ENCODE measurements at places on chromosomes 12 and 14.

GRCh38 chr14:30791522-30792351, 82.6 kb upstream of the COCH start:
- H3K27ac ChIP-seq: no peak overlapping the region
- peaks cover 7% of the 10 kb centered on the region for H3K4me1 ChIP-seq
- H3K4me3 ChIP-seq: no peak overlapping the region
- DNase-seq: no peak
- no peaks in the 10 kb centered on the region for H3K27me3 ChIP-seq
- no peaks in the 10 kb centered on the region for H3K36me3 ChIP-seq

DNA sequence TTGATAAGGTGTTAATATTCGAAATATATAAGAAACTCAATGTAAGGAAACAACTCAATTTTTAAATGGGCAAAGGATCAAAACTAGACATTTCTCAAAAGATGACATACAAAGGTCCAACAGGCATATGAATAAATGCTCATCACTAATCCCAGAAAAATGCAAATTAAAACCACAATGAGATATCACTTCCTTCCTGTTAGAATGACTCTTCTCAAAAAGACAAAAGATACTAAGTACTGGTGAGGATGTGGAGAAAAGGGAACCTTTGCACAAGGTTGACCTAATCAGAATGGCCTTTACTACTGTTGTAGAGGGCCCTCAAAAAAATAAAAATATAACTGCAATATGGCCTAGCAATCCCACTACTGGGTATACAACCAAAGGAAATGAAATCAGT, 383.4 kb downstream of the KCNH5 start:
- H3K36me3 ChIP-seq: no peaks in the 10 kb centered on the region
- DNase-seq: no peak
- peaks cover 38% of the 10 kb centered on the region for H3K4me1 ChIP-seq
- no peaks in the 10 kb centered on the region for H3K27me3 ChIP-seq

- no peaks in the 10 kb centered on the region for H3K36me3 ChIP-seq
- no peak within 1 kb of the TSS for H3K27ac ChIP-seq
- no peaks in the 10 kb centered on the region for H3K4me1 ChIP-seq
These were observed at the start of gene FBLN5 for GRCh38 chr14:91947475-91948184. Gene FBLN5 (minus strand): TSS chr14:91947694. CDS start chr14:91947229, 465 bp downstream.

- H3K4me1 ChIP-seq: no peaks in the 10 kb centered on the region
- no peaks in the 10 kb centered on the region for H3K36me3 ChIP-seq
- DNase-seq: no peak
- no peaks in the 10 kb centered on the region for H3K27me3 ChIP-seq
These were observed 7.6 kb upstream of the STK38L start for GRCh38 chr12:27236498-27236897.

DNA sequence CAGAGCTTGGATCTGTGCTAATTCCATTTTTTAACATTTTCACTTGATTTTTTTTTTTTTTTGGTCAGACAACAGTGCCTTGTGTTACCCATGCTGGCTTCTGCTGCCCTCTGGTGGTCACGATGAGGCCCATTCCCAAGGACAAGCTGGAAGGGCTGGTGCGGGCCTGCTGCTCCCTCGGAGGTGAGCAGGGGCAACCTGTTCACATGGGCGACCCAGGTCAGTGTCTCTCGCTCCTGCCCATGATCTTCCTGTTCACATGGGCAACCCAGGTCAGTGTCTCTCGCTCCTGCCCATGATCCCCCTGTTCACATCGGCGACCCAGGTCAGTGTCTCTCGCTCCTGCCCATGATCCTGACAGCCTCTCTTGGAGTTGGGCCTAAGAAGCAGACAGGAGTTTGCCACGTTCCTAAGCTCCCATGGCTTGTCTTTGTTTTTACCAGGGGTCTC, 59.4 kb downstream of the DGLUCY start:
- no peak overlapping the region for H3K4me3 ChIP-seq
- H3K27me3 ChIP-seq: no peaks in the 10 kb centered on the region
- peak; percentile 85 for DNase-seq
- H3K36me3 ChIP-seq: no peaks in the 10 kb centered on the region

DNA sequence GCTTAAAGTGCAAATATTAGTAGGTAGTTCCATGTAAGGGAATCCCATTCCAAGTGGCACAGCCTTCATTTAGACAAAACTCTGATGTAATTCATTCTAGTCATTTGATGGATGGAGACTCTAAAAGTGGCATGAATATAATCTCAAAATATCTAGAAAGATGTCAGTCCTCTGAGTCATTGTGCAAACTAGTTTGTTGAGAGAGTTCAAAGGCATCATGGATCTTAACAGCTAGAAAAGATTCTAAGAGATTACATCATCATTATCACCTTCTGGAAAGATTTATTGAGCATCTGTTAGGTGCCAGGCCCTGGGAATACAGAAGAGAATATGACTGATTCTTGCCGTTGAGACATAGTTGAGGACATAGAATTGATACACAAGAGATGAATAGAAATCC, 30.7 kb downstream of the CRADD start:
- no peak overlapping the region for H3K4me3 ChIP-seq
- no peaks in the 10 kb centered on the region for H3K4me1 ChIP-seq
- H3K27me3 ChIP-seq: no peaks in the 10 kb centered on the region
- no peak for DNase-seq
- no peak overlapping the region for H3K27ac ChIP-seq

GRCh38 chr12:33486058-33486457, 46.4 kb upstream of the SYT10 start:
- no peaks in the 10 kb centered on the region for H3K4me1 ChIP-seq
- H3K4me3 ChIP-seq: no peak overlapping the region
- no peaks in the 10 kb centered on the region for H3K36me3 ChIP-seq
- H3K27me3 ChIP-seq: no peaks in the 10 kb centered on the region
- no peak overlapping the region for H3K27ac ChIP-seq
- no peak for DNase-seq

- DNase-seq: no peak
- no peak overlapping the region for H3K4me3 ChIP-seq
- H3K27ac ChIP-seq: no peak overlapping the region
These were observed 257.5 kb upstream of the HMGA2 start for GRCh38 chr12:65566751-65567150.

All from neural progenitor cell (in vitro differentiated cells).